ENCODE measurements at places on chromosomes 13 and 19.

- DNase-seq, result no peak
Measured at GRCh38 chr19:33406521-33407139, 33.1 kb downstream of the CEBPG start.

DNA sequence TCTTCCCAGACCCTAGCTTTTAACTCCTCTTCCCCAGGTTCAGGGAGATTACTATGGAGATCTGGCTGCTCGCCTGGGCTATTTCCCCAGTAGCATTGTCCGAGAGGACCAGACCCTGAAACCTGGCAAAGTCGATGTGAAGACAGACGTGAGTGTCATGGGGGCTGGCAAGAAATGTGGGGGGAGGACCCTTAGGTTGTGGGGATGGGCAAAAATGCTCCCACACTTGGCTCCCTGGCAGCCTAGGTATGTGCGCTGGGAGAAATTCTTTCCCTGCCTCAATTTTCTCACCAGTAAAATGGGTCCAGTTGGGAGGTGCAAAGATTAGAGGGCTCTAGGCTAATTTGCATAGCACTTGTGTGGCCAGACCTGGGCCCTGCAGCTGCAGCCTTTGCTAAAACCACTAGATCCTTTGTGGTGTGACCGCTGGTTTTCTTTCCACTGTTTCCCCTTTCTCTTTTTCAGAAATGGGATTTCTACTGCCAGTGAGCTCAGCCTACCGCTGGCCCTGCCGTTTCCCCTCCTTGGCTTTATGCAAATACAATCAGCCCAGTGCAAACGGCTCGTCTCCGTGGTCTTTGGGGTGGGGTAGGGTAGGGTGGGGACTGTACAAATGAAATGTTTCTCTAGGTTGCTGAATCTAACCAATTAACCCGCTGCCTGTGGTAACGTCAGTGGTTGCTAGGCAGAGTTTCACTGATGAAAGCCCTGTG, 959 bp upstream of the RAB4B start:
- peak; percentile 77 for DNase-seq

- no peak for DNase-seq
Measured at GRCh38 chr19:18780631-18781030, 10.5 kb downstream of the COMP start.

- no peak for DNase-seq
Measured at GRCh38 chr13:28492569-28493367, 2.2 kb downstream of the FLT1 start.

GRCh38 chr19:10593820-10594637, 6.9 kb upstream of the AP1M2 start:
- no peak for DNase-seq

GRCh38 chr13:53672005-53672404, 643.4 kb downstream of the OLFM4 start:
- DNase-seq, result no peak

DNA sequence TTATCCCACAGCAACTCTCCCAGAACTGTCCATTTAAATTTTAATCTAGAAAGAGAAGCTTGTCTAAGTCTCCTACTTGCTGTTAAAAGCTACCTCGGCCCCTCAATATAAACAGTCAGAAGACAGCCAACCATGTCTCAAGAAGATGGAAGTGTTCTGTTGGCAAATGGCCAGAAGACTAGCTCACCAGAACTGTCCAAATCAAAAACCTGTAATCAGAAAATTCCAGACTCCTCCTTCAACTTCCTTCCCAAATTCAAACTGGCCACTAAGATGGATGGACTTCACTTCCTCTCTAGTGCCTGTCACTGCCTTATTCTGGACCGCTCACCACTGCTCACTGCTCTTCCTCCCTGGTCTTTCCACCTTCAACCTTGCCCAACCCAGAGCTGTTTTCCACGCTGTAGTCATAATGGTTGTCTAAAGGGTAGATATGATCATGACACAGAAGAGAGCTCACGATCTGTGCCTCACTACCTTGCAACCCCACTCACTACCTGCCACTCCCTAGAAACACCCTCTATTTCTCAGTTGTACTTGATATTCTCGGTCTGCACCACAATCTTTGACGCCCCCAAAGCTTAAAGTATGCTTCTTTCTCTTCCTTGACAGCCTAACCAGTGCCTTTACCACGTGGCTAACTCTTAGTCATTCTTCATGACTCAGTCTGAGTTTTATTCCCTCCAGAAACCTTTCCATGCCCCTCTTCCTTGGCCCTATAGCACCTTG, 9.2 kb downstream of the FGF14 start:
- no peak for DNase-seq

- no peak for DNase-seq
Measured at GRCh38 chr13:22717036-22717435, 463.7 kb upstream of the SGCG start.

DNA sequence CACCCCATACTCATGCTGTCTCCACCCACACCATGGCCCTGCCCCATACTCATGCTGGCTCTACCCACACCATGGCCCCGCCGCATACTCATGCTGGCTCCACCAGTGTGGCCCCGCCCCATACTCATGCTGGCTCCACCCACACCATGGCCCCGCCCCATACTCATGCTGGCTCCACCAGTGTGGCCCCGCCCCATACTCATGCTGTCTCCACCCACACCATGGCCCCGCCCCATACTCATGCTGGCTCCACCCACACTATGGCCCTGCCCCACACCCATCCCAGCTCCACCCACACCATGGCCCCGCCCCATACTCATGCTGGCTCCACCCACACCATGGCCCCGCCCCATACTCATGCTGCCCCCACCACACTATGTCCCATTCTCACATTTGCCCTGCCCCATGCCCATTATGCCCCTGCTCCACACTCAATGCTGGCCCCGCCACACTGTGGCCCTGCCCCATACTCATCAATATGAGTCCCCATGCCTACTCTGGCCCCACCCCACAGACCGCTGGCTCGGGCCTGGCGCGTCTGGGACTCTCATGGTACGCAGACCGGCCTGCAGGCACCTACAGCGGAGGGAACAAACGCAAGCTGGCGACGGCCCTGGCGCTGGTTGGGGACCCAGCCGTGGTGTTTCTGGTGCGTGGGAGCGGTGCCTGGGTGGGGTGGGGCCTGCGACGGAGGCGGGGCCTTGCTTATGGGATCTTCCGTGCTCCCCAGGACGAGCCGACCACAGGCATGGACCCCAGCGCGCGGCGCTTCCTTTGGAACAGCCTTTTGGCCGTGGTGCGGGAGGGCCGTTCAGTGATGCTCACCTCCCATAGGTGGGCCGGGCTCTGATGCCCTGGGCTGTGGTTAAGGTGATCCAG, 3.7 kb upstream of the ARHGAP45 start:
- no peak for DNase-seq

- DNase-seq, result no peak
Measured at GRCh38 chr13:95745289-95745688, 68.3 kb downstream of the DNAJC3 start.

DNA sequence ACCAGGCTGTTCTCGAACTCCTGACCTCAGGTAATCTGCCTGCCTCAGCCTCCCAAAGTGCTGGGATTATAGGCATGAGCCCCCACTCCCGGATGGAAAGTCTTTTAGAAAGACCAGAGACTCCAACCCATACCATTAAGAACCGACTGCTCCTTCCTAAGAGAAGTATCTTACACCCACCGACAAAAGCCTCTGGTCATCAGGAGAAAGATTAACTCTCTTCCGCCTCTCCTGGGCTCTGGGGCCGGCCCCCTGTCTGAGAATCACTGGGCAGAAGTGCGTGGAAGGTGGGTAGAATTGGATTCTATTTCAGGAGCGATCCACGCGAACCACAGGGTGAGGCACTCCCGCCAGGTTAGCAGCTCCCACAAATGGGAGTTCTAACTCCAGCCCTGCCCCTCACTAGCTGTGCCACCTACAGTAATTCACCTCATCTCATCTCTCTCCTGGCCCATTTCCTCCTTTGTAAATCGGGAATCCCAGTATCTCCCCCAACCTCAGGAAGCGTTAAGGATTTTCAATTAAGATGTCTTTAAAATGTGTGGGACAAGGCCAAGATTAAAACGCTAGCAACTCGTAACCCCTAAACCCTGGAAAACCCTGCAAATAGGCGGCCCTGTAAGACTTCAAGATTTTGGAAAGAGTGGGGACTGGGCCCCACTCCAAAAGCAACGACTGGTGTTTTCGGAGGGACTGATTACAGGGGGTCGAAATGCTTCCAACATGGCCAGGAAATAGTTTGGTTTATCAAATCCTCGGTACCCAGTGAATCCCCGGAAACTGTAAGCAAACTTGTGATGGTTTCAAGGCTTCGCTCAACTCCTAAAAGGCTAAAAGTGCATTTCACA, 1.3 kb downstream of the HNRNPL start:
- DNase-seq, result no peak

DNA sequence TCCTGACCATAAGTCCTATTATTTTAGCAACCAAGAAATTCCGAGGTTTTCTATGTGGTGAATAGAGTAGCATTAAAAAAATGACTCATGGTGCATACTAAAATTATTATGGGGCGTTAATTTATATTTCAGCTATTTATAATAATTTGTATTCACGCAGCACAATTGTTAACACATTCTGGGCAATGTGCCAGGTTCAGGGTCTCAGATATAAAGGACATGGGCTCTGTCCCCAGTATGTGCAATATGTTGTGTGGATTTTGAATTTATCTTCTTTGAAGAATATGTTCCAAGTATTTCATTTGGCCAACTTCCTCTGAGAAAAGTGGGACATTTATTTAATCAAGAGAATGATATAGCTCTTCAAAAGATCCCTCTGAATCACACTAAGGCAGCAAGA, 1434.7 kb upstream of the PRR20A start:
- no peak for DNase-seq

Measured in amniotic stem cell (primary cell).